ENCODE measurements at places on chromosomes 1 and 21.

DNA sequence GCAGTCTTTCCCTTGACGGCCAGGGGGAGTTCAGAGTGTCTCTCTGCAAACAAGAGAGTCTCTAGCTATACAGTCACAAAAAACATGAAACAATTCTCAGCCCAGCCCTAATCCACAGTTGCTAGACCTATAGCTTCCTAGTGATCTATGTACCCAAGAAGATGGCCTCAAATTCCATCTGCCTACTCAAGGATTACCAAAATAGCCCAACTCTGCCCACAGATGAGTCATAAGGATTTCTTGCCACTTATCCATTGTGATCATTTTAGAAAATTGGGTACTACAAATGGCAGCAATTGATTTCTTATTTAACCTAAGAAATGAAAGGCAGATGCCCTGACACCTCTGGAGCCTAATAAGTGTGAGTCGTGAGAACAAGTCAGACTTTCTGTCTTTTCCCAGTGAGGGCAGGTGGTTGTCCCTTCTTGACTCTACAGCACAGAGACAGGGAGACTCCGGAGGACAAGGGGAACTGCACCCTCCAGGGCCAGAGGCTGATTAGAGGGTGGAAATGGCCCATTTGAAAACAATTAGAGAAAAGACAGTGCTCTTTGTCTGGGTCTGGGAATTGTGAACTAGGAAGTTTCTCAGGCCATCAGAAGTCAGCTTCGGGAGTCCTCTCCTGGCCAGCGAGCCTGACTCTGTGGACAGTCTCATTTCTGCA is 65.4 kb downstream of the ABCA4 start:
- no peak for DNase-seq

- no peak for DNase-seq
These were observed 102.1 kb downstream of the TYW3 start for GRCh38 chr1:74835051-74835450.

- DNase-seq, result no peak
These were observed 66.8 kb downstream of the DOP1B start for GRCh38 chr21:36223451-36223850.

- no peak for DNase-seq
These were observed 254.7 kb downstream of the NFIA start for GRCh38 chr1:61337037-61337436.

GRCh38 chr1:74223453-74223852 is 11.7 kb upstream of the TNNI3K start:
- no peak for DNase-seq

DNA sequence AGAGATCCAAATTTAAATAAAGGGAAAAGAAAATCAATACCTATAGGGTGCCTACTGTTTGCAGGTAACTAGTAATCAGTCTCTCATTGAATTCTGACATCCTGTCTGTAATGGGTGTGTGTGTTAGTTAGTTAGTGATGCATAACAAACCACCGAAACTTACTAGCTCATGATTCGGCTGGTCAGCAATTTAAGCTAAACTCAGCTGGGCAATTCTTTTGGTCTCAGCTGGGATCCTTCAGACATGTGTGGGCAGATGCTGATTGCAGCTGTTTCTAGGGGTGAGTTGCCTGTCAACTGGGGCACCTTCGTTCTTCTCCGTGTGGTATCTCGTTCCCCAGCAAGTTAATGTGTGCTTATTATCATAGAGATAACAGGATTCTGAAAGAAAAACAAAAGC is 40.2 kb upstream of the ZNF124 start:
- DNase-seq, result no peak

DNA sequence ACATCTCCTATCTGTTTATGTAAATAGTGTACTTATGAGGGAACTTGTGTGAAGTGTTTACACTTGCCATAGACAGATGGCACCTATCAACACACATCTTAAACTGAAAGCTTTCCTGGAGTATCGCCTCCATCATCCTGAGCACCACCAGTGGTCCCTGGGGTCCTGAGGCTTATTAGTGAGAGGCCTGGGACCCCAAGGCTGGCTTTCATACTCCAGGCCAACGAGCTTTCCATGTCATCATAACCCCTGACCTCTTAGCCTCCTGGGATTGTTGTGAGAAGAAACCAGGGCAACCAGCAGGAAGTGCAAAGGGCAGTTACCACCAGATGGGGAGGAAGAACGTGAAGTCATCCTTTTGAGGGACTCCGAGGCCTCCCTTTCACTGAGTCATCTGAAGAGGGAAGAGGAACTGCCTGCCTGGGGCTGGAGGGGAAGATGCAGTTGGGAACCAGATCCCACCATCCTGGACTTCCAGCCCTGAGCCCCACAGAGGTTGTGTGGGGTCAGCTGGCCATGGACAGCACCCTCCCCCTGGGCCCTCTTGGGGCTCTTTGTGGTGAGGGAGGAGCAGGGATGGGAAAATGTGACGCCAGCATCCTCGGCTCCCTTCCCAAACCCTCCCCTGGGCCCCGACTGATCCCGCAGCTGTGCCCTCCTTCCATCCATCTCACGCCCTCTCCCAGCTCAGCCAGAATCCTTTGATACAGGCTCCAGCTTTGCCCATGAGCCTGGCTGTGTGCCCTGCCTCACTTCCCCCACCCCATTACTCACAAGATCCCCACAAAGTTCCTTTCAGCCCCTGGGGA is 5.8 kb downstream of the INKA2 start:
- no peak for DNase-seq

DNA sequence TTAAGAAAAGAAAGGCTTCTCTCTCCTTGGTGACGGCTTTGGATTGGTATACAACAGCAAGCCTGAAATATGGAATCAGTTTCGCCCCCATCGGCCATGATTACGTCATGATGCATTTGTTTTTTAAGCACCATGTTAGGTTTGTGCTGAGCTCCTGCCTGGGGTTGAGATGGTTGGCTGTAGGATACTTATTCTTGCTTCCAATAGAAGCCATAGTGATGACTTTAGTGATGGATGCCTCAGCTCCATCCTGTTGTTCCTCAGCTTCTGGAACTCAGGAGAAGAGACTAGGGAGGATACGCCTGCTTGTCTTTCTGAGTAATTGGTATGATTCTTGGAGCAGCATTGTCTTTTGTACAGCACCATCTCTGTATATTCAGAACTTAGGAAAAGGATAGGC is 14.7 kb downstream of the XCL1 start:
- no peak for DNase-seq
